NCI-H2081 (cell line): ENCODE measurements at places on chromosomes 3 and 15.

- no peak for DNase-seq
Measured at GRCh38 chr3:45212095-45212468, 14.0 kb downstream of the TMEM158 start.

GRCh38 chr3:125165189-125165947, 47.2 kb downstream of the SLC12A8 start:
- no peak for DNase-seq

DNA sequence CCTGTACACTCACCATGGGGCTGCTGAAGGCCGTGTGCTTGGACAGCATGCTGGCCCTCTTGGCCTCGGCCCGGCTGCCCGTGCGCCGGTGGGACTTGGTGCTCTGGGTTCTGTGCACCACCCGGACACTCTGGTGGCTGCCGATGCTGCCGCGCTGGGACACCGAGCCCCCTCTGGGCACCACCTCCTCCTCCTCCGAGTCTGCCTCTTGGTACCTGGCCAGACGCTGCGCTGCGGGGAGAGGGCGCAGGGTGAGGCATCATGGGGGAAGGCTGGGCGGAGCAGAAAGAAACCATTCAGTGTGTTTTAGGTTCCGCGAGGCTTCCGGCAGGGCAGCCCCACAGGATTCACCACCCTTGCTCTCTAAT, 145.0 kb downstream of the ATP10A start:
- no peak for DNase-seq

GRCh38 chr15:80455051-80455648, 51.0 kb downstream of the ARNT2 start:
- no peak for DNase-seq

DNA sequence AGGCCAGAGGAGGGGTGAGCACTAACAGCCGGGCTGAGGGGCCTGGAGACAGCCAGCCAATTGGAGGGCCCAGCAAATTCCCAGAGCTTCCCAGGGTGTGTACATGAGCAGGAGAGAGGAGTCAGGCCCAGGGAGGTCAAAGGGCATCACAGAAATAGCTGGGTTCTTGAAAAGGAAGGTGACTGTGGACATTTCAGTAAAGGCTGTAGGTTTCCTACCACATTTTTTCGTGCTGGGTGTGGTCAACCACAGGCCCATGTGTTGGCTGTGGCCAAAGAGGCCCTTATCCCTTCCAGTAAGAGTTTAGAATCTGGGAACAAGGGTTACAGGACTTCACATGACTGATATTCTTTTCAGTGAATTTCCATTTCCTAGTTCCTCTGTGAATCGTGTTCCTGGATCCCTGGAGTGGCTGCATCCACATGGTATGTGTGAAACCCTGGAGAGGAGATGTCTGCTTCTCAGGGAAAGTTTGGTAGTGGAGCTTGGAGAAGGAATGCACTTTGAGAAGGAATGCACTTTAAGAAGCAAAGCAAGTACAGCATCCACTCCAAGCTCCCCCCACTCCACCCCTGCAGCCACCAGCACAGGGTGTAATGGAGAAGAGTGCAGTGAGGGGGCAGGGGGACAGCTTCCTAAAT, 73.2 kb upstream of the HEG1 start:
- no peak for DNase-seq
